ENCODE measurements at places on chromosomes 1 and 21. TPM values are rescaled to one million over a fixed set of nuclear protein-coding genes. Genes with fewer than 3 reads are reported as not detected.

DNA sequence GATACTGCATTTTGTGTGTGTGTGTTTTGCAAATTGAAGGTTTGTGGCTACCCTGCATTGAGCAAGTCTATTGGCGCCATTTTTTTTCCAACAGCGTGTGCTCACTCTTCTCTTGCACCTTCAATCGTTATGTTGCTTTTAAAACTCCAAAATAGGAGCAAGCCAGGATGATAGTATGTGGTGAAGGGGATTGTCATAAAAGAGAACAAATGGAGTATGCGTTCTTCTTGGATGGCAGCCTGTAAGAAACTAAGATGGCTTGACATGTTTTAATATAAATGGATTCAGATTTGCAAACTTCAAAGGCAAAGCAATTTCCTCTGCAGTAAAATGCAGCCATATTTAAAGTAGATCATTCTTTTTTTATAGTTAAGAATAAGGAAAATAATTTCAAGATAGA is 43.2 kb upstream of the KCNK1 start:
- no peaks in the 10 kb centered on the region for H3K27me3 ChIP-seq
- DNase-seq = no peak
- no peak overlapping the region for H3K27ac ChIP-seq
- no peaks in the 10 kb centered on the region for H3K4me1 ChIP-seq
- H3K36me3 ChIP-seq = no peaks in the 10 kb centered on the region

- no peak for DNase-seq
- no peak overlapping the region for H3K4me3 ChIP-seq
- H3K4me1 ChIP-seq = no peaks in the 10 kb centered on the region
- no peaks in the 10 kb centered on the region for H3K27me3 ChIP-seq
- H3K27ac ChIP-seq = no peak overlapping the region
Measured at GRCh38 chr1:156154317-156154749, 948 bp downstream of the SEMA4A start.

The ADARB1 gene
- total RNA-seq = 35.7 TPM

GRCh38 chr1:114219172-114219868 is 65.7 kb upstream of the SYT6 start:
- no peaks in the 10 kb centered on the region for H3K27me3 ChIP-seq
- H3K27ac ChIP-seq = no peak overlapping the region
- no peak overlapping the region for H3K4me3 ChIP-seq

DNA sequence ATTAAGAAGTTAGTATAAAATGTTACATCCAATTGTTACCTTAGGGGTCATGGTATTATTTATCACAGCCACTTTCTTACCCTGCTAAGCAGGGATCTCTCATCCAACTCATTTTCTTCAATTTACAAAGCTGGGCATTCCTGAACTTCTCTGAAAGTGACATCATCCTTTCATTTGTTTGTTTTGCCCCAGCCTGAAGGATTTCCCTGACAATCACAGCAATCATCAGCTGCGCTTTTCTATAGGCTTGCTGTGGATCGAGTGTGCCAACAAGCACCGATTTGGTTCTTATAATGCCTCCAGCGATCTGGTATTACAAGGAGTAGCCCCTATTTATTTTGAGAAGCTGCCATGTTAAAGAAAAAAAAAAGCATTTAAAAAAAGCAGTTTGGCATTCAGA is 240.2 kb downstream of the USH2A start:
- H3K27me3 ChIP-seq = no peaks in the 10 kb centered on the region
- H3K27ac ChIP-seq = no peak overlapping the region
- no peak overlapping the region for H3K4me3 ChIP-seq
- DNase-seq = no peak

DNA sequence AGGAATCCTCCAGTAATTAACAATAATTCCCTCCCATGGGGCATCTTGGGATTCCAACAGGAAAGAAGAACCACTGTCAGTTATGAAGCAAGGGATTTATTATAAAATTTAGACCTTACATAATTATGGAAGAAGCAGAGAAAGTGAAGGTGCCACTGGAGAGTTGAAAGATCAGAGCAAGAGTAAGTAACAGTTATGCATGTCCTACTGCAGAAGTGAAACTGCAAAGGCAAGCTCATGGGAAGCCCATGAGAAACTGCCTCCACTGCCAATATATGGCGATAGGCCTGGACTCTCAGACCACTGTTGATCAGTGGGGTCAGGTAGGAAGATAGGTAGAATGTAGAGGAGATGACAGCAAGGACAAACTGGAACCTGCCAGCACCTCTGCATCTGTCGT is 123.6 kb upstream of the ZNF648 start:
- no peak overlapping the region for H3K4me3 ChIP-seq
- H3K27ac ChIP-seq = no peak overlapping the region
- no peak for DNase-seq
- no peaks in the 10 kb centered on the region for H3K27me3 ChIP-seq
- H3K4me1 ChIP-seq = no peaks in the 10 kb centered on the region

DNA sequence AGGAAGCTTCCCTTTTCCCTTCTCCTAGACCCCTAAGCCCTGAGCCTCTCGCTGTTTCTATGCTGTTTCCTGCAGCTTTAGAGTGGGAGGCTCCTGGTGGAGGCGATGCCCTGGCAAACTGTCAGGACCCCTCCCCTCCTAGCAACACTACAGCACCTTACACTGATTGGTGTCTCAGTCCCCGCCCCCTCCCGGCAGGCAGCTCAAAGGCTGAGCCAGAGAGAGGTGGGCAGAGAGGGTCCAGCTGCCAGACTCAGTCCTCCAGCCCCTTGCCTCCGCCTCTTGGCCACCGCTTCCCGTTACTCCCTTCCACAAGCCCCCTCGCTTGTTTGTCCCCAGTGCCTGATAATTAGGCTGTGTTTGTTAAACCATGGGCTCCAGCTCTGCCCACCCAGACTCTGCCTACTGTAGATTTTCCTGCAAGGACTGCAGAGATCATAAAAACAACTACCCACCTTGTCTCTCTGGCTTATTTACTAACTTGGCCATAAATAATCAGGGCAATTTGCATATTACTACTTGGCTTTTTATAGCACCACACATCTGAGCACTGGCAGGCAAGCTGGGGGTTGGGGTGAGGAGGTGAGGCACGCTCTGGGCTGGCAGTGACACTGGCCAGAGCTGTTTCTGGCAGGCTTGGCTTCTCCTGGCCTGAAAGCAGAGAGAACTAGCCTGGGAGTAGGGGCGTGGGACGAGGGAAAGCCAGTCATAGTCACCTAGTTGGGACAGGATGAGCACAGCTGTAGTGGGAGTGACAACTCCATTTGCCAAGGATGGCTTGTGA is 107.5 kb downstream of the CSMD2 start:
- H3K27me3 ChIP-seq = no peaks in the 10 kb centered on the region
- DNase-seq = no peak
- H3K27ac ChIP-seq = no peak overlapping the region
- H3K36me3 ChIP-seq = no peaks in the 10 kb centered on the region
- no peaks in the 10 kb centered on the region for H3K4me1 ChIP-seq

- H3K4me3 ChIP-seq = no peak overlapping the region
- no peak for DNase-seq
- peaks cover 19% of the 10 kb centered on the region for H3K4me1 ChIP-seq
- no peaks in the 10 kb centered on the region for H3K36me3 ChIP-seq
Measured at GRCh38 chr1:29232387-29232786, 1.7 kb upstream of the MECR start.

- H3K27ac ChIP-seq = no peak overlapping the region
- H3K4me3 ChIP-seq = no peak overlapping the region
- H3K36me3 ChIP-seq = no peaks in the 10 kb centered on the region
- no peaks in the 10 kb centered on the region for H3K27me3 ChIP-seq
- no peak for DNase-seq
Measured at GRCh38 chr21:44537930-44538911, 1.8 kb downstream of the KRTAP10-1 start.

DNA sequence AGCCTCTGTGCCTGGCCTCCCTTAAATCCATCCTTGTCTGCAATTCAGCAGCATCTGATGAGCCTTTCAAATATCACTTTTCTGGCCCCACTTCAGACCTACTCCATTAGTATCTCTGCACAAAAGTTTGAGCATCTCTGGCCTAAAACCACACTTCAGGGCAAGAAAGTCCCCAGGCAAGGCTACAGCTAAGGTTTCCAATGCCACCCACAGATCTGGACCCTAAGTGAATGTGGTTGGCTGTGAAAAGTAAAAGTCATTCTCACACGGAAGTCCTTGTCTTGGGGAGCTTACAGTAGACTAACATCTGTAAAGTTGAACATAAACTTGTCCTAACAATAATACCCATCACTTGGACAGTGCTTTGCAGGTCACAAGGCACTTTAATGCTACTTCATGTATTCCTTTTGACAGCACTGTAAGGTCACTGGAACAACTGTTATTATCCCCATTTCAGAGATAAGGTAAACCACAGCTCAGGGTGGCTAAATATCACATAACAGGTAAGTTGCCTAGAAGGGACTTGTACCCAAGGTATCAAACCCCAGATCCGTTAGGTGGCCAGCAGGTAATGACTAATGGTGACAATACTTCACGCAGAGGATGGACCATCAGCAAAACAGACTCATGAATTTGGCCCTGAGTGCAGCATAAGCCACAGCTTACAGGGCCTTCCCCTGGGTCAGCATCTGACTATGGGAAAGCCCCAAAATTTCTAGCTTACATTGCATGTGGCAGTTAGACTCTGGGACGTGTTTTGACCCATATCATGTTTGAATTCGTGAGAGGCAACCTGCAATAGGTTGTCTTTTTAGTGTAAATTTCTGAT is 356.0 kb downstream of the HHAT start:
- no peak overlapping the region for H3K4me3 ChIP-seq
- H3K36me3 ChIP-seq = no peaks in the 10 kb centered on the region
- DNase-seq = no peak
- no peaks in the 10 kb centered on the region for H3K4me1 ChIP-seq

GRCh38 chr1:225467193-225468020 is 39.6 kb upstream of the LBR start:
- peak overlapping the region; percentile 85 for H3K27ac ChIP-seq
- peaks cover 22% of the 10 kb centered on the region for H3K4me1 ChIP-seq
- peak overlapping the region; percentile 94 for H3K4me3 ChIP-seq
- peak; percentile 84 for DNase-seq
- no peaks in the 10 kb centered on the region for H3K36me3 ChIP-seq

DNA sequence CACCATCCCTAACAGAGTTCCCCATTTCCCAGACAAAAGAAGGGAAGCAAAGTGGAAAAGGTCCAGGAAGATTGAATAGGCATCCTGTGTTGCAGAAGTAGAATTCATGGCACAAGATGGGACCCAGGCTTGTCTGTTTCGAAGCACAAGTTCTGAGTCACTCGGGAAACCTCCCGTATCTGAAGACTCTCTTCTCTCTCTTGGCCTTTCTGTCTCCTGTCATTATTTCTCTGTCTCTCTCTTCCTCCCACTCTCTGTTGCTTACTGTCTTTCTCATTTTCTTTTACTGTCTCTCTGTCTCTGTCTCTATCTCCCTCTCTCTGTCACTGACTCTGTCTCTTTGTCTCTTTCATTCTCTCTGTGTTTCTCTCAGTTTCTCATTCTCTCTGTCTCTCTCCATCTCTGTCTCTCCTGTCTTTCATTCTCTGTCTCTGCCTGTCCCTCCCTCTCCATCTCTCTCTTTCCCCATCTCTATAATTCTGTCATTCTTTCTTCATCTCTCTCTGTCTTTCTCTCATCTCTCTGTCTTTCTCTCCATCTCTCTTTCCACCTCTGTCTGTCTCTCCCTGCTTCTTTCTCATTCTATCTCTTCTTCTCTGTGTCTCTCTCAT is 23.7 kb downstream of the RNF187 start:
- DNase-seq = no peak
- H3K4me3 ChIP-seq = no peak overlapping the region
- no peaks in the 10 kb centered on the region for H3K4me1 ChIP-seq
- H3K27me3 ChIP-seq = no peaks in the 10 kb centered on the region
- H3K27ac ChIP-seq = no peak overlapping the region

The REG4 gene
- not detected for total RNA-seq

The PROK1 gene
- not detected for total RNA-seq

DNA sequence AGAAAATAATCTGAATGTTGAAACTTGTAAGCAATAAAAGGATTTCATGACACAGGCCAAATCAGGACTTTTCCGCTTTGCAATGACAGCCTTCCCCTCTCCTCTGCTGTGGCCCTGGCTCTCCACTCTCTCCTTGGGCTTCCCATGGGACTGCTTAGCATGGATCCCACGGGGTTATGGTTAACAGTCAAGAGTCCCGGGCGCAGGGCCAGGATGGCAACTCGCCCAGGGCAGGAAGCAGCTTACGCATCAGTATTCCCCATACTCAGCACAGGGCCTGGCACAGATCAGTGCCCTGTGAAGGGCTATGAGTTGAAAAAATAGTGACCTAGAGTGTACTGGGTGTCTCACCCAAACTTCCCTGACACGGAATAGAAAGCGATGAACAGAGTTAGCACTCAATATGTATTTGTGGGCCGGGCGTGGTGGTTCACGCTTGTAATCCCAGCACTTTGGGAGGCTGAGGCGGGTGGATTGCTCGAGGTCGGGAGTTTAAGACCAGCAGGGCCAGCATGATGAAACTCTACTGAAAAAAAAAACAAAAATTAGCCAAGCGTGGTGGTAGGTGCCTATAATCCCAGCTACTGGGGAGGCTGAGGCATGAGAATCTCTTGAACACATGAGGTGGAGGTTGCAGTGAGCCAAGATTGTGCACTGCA is 29.1 kb upstream of the GRHL3 start:
- no peak overlapping the region for H3K27ac ChIP-seq
- no peaks in the 10 kb centered on the region for H3K36me3 ChIP-seq
- no peaks in the 10 kb centered on the region for H3K4me1 ChIP-seq
- H3K4me3 ChIP-seq = no peak overlapping the region
- no peak for DNase-seq

GRCh38 chr1:246000638-246001015 is 506.5 kb downstream of the SMYD3 start:
- no peaks in the 10 kb centered on the region for H3K36me3 ChIP-seq
- H3K27me3 ChIP-seq = no peaks in the 10 kb centered on the region
- H3K4me3 ChIP-seq = no peak overlapping the region
- no peaks in the 10 kb centered on the region for H3K4me1 ChIP-seq
- no peak overlapping the region for H3K27ac ChIP-seq

- H3K4me1 ChIP-seq = no peaks in the 10 kb centered on the region
- H3K36me3 ChIP-seq = no peaks in the 10 kb centered on the region
- no peaks in the 10 kb centered on the region for H3K27me3 ChIP-seq
- no peak for DNase-seq
- no peak overlapping the region for H3K4me3 ChIP-seq
- no peak overlapping the region for H3K27ac ChIP-seq
Measured at GRCh38 chr1:111990026-111990877, 784 bp upstream of the KCND3 start.

DNA sequence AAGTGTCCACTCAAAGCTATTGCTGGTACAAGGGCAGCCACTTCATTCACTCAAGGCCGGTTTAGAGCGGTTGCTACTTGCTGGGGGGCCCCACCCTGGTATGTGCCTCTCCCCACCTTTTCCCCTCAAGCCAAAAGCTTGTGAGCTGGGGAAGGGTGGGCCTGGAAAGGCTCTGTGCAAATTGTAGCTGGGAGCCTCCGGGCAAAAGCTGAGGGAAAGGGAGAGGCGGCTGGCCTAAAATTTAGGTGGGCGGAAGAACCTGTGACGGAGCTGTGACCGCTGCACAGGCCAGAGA is 306 bp upstream of the SH3D21 start:
- H3K36me3 ChIP-seq = peaks cover 9% of the 10 kb centered on the region
- no peaks in the 10 kb centered on the region for H3K27me3 ChIP-seq
- H3K27ac ChIP-seq = peak overlapping the region; percentile 81
- DNase-seq = no peak

The LYSMD1 gene
- total RNA-seq = 1.4 TPM

All from naive thymus-derived CD4-positive, alpha-beta T cell (primary cell).